ENCODE measurements at places on chromosomes 13 and 19.

DNA sequence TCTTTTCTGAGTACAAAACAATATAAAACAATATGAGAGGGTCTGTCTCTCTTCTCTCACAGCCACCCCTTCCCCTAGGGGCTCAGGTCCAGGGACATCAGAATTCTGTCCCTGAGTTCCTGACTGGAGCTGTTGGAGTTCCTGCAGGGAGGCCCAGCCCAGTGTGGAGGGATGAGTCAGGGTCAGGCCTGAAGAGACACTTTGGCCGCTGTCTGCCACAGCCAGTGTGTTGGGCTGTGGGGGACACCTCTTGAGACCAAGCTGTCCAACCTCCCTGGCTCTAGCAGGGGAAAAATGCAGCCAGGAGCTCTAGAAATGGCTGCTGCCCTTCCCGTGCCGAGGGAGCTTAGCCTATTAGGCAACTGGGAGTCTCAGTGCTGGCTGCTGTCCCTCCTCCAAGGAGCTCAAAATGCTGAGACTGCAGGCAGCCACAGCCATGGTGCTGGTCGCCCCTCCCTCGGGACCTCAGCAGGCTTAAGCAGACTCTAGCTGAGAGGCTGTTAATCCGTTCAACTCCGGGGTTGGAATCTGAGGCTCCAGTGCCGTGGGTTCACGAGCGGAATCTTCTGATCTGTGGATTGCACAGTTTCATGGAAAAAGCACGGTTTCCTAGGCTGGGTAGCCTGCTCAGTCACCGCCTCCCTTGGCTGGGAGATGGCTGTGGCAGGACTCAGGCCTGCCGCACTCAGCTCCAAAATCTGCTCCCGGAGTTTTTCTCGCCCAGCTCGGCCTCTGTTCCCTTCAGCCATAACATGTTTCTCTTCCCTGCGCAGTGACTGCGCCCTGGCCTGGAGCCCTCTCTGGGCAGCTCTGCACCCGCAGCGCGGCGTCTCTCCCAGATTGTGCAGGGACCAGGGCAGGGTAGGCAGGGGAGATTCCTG is 3.8 kb upstream of the ZNF626 start:
- no peak for DNase-seq

DNA sequence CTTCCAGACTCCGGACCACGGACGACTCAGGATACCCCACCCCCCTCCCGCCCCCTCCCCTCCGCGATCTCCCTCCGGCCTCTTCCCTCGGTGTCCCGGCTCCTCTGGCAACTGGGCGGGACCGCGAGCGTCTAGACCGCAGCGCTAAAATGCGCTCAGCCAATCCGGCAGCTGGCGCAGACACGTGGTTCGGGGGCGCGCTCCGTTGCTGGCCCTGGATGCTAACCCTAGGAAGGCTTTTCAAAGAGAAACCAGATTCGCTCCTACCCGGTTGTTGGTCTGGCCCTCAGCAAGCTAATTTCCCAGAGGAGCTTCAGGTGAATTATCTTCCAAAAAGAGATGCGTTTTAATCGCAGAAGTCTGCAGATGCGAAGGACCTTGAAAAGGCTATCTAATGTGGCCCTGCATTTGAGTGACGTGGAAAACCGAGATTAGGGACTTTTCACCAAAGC is at the start of gene DZIP1:
Gene DZIP1 (minus strand): TSS at position 106 of the 452 bp plus-strand sequence. CDS start 2,677 bp downstream, outside the sequence.
- no peak for DNase-seq

DNA sequence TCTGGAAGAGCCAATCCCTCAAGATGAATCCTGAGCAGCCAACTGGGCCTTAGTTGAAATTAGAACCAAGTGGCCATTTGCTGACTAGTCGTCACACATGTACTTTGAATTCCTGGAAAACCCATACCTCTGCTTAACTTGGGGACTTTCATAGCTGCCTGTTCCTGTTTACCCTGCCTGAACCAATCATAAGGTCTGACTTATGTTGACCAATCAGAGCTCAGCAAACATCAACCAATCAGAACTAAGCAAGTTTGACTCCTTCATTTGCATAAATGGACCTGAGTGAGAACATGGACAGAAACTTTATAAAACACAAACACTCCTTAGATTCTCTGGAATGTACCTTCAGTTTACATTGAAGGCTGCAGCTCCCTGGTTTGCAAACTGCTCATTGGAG is 50.8 kb downstream of the LATS2 start:
- DNase-seq: no peak

- no peak for DNase-seq
These were observed 35.4 kb downstream of the KL start for GRCh38 chr13:33051632-33052031.

- no peak for DNase-seq
These were observed 3.8 kb downstream of the MAMSTR start for GRCh38 chr19:48715681-48716171.

DNA sequence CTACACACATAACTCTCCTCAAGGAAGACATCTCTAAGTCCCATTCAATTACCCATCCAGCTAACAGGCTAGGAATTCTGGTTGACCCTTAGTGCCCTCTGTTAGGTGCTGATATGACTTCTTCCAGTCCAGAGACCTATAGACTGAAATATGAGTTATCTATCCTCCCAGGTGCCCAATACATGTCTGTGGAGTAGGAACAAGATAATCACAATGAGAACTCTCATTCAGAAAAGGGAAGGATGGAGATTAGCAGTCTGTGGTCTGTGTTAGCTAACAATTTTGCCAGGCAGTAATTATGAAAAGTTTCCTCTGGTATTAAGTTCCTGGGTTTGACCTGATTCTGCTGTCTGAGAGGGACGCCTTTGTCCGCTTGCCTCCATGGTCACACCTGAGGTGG is 44.2 kb upstream of the SLAIN1 start:
- DNase-seq: no peak

DNA sequence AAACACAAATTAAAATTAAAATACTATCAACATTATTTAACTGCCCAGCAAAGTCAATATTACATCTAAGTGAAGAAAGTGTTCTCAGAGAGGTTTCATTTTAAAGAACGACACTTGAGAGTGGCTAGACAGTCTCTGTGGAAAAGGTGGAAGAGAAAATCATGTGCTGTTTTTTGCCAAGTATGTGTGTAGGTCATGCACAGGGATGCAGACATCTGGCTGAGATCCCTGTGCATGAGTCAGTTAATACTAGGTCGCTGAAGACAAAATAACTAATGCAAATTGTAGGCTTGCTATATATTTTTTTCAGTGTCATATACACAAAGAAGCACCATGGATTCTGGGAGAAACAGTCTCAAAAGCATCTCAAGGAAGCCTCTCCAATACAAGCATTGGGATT is 44.3 kb upstream of the ENOX1 start:
- no peak for DNase-seq

GRCh38 chr13:112067116-112067741 is at the start of gene SOX1:
Gene SOX1, plus strand, starts transcription at chr13:112067149. Its CDS starts 510 bp downstream, at chr13:112067659.
- DNase-seq: no peak

DNA sequence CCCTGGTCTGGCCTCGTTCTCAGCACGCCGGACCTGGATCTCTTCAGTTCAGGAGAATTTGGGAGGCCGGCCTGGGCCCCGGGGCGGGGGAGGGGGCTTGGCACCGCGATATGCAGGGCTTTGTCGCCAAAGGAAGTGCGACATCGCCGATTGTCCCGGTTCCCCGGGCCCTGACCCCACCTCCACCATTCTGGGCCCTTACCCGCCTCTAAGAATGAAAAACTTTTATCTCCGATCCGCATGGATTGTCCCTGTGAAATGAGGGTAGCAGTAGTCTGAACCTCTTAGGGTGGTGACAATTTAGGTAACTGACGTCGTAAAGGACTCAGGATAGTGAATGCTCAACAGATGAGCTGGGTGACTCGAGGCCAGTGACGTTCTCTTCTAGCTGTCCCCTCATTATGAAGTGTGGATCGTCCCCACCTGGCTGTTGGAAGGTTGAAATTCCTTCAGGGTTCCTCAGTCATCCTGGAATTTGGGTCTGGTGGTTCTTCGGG is 650 bp downstream of the DDA1 start:
- DNase-seq: no peak

GRCh38 chr13:79937311-79937710 is 403.6 kb downstream of the SPRY2 start:
- DNase-seq: no peak
